Umbilical cord (tissue), 2 donors: ENCODE measurements at places on chromosomes 1 and 21.

DNA sequence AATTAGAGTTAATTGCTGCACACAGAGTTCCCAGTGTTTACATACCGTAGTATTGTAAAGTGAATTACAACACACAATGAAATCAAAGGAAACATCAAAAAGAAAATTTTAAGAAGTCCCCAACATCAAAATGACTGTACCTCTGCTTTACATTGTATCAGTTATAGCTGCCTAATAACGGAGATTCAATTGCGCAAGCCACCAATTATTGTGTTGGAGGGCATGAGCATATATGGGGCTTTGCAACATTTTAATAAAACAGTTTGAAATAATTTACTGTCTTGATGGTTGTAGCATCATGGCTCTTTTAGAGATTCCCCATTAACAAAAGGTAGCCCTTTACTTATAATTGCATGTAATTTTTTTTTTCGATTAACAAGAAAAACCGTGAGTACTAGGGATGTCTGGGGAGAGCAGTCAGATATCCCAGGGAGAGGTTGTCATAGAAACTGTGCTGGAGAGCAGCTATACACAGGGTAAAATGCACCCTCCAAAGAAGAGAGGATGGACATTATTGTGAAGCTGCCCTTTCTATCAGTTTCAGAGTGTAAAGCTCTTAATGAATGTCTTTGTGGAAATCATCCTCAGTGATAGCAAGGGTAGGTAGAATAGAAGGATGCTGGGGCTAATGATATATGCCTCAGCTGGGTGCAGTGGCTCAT is 55.9 kb upstream of the BTG3 start:
- DNase-seq, result no peak

DNA sequence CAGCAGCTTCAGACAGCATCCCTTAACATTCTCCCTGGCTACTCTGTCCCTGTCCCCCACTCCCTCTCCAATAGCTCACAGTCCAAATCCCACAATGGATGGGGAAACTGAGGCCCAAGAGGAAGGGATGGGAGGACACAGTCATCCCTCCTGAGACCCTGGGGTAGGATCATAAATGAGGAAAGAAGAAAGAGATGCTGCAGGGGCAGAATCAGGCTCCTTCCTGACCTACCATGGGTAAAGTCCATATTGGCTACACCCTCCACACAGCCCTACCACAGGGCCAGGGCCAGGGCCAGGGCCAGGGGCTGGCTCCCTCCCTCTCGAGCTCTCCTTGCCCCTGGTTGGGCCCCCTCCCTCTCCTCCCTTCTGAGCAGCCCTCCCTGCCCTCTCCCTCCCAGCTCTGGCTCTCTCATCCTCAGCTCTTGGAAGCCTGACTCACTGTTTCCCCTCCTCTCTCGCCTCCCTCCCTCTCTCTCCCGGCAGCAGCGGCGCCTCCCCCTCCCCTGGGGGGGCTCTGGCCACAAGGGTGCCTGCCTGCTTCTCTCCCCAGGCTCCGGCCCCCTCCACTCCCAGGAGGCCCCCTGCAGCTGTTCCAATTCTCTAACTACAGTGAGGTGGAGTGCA is 4.9 kb downstream of the AHDC1 start:
- peak; percentile 96 for DNase-seq

DNA sequence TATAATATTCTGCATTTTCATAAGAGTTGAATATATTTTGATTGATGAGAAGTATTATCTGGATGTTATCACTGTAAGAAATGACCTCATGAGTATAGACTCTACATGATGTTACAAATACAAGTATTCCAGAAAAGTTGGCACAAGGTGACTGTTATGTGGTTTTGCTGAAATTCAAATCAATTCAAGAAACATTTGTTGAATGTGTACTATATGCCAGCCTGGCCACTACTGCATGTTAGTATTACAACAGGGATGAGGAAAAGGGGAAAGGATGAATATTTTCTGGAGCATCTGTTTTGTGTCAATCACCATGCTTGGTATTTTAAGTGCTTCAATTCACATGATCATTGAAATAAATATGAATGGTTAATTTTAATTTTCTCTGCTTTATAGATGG is 250.9 kb upstream of the PBX1 start:
- DNase-seq, result no peak

DNA sequence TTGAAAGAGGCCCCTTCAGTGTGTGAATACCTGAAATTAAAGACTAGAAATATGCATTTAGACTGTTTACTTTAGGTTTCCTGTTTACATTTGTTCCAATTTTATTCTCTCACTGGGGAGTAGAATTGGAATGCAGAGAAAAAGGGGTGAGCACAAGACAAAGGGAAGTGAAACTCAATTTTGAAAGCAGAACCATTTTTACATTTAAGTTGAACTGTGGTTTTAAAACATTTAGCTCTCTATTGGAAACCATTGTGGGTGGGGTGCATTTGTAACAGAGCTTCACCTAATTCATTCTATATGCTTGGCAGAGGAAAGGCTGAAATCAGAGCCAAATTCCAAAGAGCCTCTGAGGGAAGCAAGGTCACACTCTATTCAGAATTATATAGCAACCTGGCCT is 235.3 kb upstream of the C1orf105 start:
- DNase-seq, result peak; percentile 62

DNA sequence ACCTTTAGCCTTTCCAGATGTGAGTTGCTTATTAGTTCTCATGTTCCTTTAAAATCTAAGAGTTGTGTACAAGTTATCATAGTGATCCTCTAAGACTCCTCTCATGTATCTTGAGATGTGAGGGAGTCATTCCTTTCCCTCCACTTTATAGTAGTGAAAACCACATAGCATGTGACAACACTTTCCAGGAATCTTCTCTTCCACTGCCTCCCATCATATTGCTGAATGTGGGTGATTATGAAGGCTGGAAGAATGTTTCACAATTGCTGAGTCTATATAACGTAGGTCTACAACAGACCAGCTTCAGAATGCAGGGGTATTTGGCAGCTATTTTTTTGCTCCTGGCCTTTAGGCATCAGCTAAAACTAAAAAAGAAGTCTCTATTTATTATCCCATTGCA is 44.7 kb upstream of the LRRC7 start:
- peak; percentile 59 for DNase-seq
